ENCODE measurements at places on chromosomes 7 and 10. TPM values are rescaled to one million over a fixed set of nuclear protein-coding genes. Genes with fewer than 3 reads are reported as not detected.

HTRA1 gene
- total RNA-seq: 227 TPM

CHST15 gene
- 0.46 TPM for total RNA-seq

MYL10 gene
- not detected for total RNA-seq

PIK3CG gene
- not detected for total RNA-seq

IKZF1 gene
- total RNA-seq: not detected

PRLHR gene
- total RNA-seq: not detected
